Kidney (tissue), 22 donors: ENCODE measurements at places on chromosomes 16 and 17. TPM values are rescaled to one million over a fixed set of nuclear protein-coding genes. Genes with fewer than 3 reads are reported as not detected.

DNA sequence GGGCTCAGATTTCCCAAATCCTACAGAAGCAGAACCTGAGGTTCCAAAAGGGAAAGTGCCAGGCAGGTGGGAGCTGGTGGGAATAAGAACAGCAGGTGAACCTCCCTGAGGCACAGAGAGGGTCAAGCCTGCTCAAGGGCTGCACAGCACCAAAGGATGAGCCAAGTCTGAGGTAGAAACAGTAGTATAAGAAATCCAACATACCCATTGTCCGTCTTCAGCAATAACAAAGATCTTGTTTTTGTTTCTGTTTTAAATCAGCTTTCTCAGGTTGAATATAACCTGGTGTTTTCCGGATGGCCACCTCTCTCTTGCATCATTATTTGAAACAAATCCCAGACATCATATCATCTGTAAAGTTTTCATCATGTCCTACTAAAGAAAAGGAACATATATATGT, 10.6 kb upstream of the CES3 start:
- DNase-seq = no peak
- H3K36me3 ChIP-seq = no peaks in the 10 kb centered on the region
- H3K4me1 ChIP-seq = peaks cover 13% of the 10 kb centered on the region
- peak overlapping the region; percentile 37 for H3K27ac ChIP-seq

DYNLRB2 gene
- 2.7 TPM for total RNA-seq

CA7 gene
- not detected for total RNA-seq

DNA sequence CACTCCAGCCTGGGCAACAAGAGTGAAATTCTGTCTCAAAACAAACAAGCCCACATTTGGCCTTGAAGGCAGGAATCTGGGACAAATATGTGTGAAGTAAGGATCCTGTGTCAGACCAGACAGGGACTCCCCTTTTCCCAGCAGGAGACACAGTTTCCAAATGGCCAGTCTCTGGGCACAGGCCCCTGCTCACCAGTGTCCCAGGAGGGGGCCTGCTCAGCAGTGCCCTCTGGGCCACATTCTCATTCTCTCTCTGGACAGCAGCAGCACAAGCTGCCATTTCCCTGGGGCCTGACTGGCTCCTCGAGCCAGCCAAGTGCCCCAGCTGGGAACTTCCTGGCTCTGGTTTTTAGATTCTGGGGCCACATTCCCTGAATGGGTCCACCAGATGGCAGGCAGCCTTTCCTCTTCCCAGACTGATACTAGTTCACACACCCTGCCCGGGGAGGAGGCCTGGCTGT, 11.7 kb upstream of the MNT start:
- no peaks in the 10 kb centered on the region for H3K36me3 ChIP-seq
- H3K4me1 ChIP-seq = no peaks in the 10 kb centered on the region
- no peak overlapping the region for H3K27ac ChIP-seq
- no peak overlapping the region for H3K4me3 ChIP-seq
- DNase-seq = no peak

C1QL1 gene
- 0.76 TPM for total RNA-seq

DNAI2 gene
- 0.22 TPM for total RNA-seq

KRT12 gene
- not detected for total RNA-seq

DNA sequence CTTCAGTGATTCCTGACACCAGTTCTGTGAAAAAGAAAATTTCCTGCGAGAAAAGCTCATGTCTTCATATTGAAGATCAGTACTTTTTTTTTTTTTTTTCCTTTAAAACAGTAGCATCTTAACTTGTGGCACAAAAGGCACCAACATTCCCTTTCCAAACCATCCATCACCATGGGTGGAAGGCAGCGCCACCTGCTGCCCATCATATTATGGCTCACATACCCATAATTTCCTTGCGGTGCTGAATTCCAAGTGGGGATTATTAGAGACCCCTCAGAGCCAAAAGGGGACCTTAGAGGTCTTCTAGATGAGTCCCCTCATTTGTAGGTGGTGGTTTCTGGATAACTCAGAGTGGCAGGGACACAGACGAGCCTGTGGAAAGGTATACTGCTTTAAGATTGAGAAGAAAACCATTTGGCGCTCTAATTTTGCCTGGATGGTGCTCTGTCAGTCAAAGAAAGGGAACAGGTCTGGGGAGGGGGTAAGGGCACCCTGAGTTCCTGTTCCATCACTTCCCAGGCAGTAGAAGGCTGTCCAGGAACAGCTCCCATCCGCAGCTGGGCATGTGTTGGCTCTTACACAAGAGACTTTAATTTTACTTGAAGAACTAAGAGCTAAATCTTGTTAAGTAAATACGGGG, 7.9 kb upstream of the SOST start:
- no peak overlapping the region for H3K4me3 ChIP-seq
- DNase-seq = no peak
- no peaks in the 10 kb centered on the region for H3K27me3 ChIP-seq
- no peaks in the 10 kb centered on the region for H3K4me1 ChIP-seq

DNA sequence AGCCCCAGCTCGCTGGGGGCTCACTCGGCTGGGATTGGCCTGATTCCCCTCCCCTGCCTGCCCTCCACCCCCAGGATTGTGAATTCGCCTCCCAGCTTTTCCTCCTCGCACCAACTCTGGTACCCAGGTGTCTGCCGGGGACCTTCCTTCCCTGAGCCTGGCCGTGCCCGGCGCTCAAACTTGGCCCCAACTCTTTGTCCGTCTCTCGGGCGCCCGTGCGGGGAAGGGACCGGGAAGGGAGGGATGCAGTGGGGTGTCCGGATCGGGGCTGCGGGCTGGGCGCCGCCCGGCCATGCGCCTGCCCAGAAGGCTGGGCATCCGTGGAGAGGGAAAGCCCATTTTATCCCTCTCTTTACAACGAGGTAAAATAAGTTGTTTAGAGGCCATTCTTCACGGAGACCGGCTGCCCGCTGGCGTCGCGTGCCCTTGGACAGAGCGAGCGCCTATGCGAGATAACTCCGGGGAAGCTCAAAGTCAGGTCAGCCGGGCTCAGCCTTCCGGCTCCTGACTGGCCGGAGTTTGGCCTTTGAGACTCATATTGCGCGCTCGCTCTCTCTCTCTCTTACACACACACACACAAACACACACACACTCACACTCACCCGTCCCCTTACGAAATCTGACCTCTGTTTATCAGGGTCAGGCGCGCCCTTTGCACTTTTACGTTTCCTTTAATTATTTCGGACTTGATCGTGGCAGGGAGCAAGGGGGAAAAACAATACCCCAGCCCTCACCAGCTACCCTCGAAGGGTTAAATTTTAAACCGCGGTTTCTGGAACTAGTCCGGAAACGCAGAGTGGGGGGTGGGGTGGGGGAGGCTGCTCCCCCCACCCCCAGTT, 774 bp upstream of the MAF start:
- H3K27me3 ChIP-seq = no peaks in the 10 kb centered on the region
- H3K36me3 ChIP-seq = no peaks in the 10 kb centered on the region
- peak; percentile 88 for DNase-seq
- H3K4me3 ChIP-seq = peak overlapping the region; percentile 83
- H3K4me1 ChIP-seq = peaks cover 3% of the 10 kb centered on the region

DNA sequence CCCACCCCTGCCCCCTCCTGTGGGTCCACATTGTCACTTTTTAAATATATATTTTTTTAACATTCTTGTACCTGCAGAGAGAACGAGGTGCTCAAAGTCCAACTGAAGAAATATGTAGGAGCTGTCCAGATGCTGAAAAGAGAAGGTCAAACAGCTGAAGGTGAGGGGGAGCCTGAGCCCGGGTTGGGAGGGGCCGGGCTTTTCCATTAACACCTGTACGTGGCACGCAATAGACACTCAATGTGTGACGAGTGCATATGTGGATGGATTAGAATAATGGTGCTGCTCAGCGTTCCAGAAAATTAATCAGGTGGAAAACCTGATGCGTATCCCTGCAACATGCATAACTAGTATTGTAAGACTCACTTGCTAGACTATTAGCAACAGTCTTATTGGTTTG, 223.0 kb downstream of the SNX29 start:
- no peak overlapping the region for H3K27ac ChIP-seq
- H3K27me3 ChIP-seq = no peaks in the 10 kb centered on the region
- no peak for DNase-seq
- peaks cover 6% of the 10 kb centered on the region for H3K4me1 ChIP-seq
- peaks cover 4% of the 10 kb centered on the region for H3K36me3 ChIP-seq

DNA sequence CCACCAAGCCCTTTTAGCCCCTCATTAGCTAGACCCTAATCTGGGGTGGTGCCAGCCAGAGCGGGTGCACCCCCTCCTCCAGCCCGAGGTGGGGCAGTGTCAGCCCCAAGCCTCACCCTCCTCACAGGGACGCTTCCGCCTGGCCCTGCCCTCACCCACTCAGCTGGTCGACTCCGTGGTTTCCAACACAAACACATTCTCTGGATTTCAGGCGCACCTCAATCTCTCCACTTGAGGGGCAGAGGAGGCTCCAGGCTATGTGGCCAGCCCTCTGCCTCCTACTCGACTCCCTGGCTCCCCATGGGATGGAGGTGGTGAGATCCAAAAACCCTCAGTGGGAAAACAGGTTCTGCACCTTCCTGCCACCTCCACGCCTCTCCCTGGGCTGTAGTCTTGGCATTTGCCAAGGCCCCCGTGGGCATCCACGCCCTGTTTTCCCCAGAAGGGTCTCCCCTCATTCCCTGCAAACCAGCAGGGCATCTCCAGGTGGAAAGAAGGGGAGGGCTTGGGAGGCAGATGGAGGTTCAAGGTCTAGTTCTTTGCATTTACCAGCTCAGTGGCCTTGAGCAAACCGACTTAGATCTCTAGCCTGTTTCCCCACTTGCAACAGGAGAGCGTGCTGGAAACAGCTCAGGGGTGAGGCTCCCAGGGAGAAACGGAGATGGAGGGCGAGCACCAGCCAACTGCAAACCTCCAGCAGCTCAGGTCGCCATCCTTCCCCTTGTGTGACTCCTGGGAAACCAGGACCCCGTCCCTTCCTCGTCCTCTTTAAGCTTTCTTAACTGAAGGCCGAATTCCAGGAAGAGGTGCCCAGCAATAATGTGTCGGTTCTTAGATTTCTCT, 1.7 kb downstream of the EMP2 start:
- H3K4me3 ChIP-seq = no peak overlapping the region
- no peaks in the 10 kb centered on the region for H3K36me3 ChIP-seq
- peaks cover 21% of the 10 kb centered on the region for H3K4me1 ChIP-seq
- H3K27ac ChIP-seq = no peak overlapping the region

- peak overlapping the region; percentile 63 for H3K27ac ChIP-seq
- H3K36me3 ChIP-seq = no peaks in the 10 kb centered on the region
- DNase-seq = peak; percentile 73
- H3K27me3 ChIP-seq = no peaks in the 10 kb centered on the region
- peaks cover 2% of the 10 kb centered on the region for H3K4me1 ChIP-seq
Observed at GRCh38 chr16:3646348-3646920, 8.1 kb upstream of the DNASE1 start.

DNA sequence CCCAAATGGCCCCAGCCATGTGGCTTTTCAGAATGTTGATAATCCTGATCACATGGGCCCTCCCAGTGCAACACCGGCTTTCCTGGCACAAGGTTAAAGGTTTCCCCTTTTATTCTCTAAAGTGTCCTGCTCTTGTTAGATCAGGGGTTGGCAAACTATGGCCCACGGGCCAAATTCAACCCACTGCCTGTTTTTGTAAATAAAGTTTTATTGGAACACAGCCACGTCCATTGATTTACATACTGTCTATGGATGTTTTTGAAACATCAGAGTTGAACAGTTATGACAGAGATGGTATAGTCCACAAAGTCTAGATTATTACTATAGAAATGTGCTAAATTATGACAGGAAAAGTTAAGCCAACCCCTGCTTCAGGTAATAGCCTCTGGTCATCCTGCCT, 157.3 kb downstream of the ZFHX3 start:
- H3K4me3 ChIP-seq = no peak overlapping the region
- no peak overlapping the region for H3K27ac ChIP-seq
- H3K4me1 ChIP-seq = peaks cover 2% of the 10 kb centered on the region
- DNase-seq = no peak

UMOD gene
- 65.7 TPM for total RNA-seq
